NCI-H2107 (cell line): ENCODE measurements at places on chromosomes 4 and X.

DNA sequence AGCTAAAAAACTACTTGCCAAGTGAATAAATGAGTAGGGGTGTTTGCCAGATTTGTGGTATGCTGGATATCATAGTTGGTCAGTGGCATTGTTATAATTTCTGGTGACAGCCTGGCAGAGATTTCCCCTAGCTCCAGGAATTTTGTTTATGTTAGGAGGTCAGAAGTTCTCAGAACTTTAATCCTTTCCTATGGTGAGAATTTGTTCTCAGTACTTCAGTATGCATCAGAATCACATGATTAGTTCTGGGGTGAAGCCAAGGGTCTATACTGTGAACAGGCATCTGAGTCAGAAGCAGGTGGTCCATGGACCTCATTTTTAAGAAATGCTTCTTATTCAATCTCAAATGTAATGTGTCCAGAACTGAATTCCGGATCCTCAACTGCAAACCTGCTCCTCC, 10.5 kb downstream of the RASSF6 start:
- no peak for DNase-seq

DNA sequence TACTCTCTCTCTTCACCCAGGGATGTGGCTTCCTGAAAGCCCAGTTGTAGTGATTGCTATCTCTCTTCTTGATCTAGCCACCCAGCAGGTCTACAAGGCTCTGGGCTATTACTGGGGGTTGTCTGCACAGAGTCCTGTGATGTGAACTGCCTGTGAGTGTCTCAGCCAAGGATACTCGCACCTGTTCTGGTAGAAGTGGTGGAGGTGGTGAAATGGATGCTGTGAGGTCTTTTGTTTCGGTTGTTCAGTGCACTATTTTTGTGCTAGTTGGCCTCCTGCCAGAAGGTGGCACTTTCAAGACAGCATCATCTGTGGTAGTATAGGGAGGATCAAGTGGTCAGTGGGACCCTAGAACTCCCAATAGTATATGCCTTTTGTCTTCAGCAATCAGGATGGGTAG, 268.0 kb downstream of the GABRG1 start:
- DNase-seq = no peak

DNA sequence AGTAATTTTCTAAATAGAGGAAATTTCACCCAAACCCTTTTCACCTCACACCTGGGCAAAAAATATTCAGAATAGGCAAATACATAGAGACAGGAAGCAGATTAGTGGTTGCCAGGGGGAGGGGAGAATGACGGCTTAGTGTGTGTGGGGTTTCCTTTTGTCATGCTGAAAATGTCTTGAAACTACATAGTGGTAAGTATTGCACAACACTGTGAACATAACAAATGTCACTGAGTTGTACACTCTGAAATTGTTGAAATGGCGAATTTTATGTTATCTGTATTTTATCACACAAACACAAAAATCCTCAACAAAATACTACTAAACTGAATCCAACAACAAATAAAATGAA, 60.7 kb upstream of the PLAC1 start:
- no peak for DNase-seq

- no peak for DNase-seq
Observed at GRCh38 chr4:140799686-140800225, 43.6 kb upstream of the TBC1D9 start.

GRCh38 chr4:139785356-139785755, 119.7 kb downstream of the MGST2 start:
- DNase-seq = no peak

- DNase-seq = no peak
Observed at GRCh38 chr4:34139346-34139745, 2105.0 kb downstream of the ARAP2 start.

- DNase-seq = no peak
Observed at GRCh38 chr4:44651425-44651824, at the start of gene YIPF7. Gene YIPF7, minus strand, starts transcription at chr4:44651625. Its CDS starts 1,525 bp downstream, at chr4:44650100.

- DNase-seq = no peak
Observed at GRCh38 chr4:156798438-156798837, 173.2 kb downstream of the PDGFC start.

GRCh38 chrX:19670854-19671620, 155.7 kb upstream of the MAP3K15 start:
- DNase-seq = no peak

DNA sequence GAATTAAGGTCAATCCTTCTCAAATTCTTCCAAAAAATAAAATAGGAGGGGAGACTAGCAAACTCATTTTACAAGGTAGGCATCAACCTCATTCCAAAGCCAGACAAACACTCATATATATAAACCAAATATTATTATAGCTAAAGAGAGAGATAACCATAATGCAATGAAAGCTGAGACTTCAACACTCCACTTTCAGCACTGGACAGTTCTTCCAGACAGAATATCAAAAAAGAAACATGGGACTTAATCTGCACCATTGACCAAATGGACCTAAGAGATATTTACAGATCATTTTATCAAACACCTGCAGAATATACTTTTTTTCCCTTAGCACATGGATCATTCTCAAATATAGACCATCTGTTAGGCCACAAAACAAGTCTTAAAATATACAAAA, 15.5 kb upstream of the EDA2R start:
- no peak for DNase-seq

GRCh38 chr4:98749206-98749605, 90.8 kb upstream of the TSPAN5 start:
- no peak for DNase-seq

DNA sequence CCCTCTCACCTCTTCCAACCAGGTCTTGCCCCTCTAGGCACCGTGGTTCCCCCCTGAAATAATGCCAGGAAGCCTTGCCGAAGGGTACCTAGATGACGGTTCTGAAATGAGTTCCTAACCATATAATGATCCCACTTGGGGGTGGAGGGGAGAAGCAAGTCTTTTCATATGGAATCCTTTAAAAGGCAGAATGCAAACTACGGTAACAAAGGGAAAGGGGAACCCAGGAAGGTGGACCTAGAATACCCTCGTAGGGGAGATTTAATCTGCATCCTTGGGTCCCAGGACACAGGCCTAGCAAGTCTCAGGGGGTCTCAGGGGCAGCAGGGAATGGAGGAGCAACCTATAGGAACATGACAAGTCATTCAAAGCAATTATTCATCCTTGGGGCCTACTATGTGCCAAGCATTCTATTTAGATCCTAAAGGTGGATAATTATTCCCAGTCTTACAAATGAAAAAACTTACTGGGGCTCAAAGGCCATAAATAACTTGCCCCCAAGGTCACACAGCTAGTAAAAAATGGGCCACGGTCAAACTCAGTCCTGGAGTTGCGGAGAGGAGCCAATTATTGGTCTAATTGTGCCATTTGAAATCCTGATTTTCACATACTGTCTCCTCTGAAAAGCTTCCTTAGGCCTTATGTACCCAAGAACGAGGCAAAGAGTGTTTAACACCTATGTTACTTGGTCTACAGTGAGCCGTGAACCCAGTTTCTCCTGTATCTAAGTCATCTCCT, 8.8 kb downstream of the BCOR start:
- no peak for DNase-seq

DNA sequence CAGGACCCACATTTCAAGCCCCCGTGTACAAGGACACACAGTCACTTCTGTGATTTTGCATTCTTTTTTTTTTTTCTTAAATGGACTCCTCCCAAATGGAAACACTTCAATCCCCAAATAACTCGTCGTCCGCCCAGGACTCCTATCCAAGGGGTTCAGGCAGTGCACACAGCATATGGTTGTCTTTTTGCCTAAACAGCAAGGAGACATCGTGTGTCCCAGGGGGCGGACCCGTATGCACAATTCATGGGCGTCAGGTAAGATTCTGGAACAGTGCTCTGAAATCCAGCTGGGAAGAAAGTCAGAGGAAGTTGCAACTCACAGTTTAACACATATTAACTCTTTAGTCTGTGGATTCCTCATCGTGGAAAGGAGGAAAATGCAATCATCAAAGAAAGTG, 231.3 kb downstream of the SHOX start:
- DNase-seq = no peak

DNA sequence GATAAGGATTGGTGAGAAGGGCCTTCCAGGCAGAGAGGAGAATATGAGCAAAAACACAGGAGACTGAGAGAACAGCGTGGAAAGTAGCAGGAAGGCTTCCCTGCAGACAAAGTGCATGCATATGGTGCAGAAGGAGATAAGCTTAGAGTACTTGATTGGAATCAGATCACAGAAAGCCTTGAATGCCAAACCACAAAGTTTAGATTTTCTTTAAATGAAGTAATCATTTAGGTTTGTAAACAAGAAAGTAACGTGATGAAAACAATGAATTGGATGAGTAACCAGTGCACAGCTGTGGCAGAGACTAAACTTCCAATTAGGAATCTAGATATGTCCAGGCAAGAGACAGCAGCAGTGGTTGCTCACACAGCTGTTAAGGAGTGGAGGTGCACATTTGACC, 83.8 kb upstream of the C1QTNF7 start:
- DNase-seq = no peak

GRCh38 chr4:164779811-164780216, 25.9 kb downstream of the SMIM31 start:
- DNase-seq = no peak

GRCh38 chr4:1615786-1616556, 68.1 kb downstream of the FAM53A start:
- no peak for DNase-seq

GRCh38 chrX:73768886-73769285, 205.9 kb downstream of the CHIC1 start:
- DNase-seq = no peak

DNA sequence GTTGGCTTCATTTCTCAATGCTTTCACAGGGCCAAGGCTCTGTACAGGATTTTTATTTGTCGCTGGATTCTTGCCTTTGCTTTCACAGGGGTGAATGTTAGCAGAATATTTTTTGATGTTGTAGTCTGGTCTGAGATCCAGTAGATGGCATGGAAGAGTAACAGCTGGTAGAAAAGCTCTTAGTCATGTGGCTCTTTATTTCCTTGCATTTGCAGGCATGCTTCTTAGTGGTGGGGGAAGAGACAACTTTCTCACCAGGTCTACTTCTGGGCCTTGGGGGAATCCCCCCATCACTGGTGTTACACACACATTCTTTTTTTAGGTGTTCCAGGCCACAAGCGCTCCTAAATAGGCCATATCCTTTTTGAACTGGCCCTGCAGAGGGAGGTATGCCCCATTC, 58.2 kb upstream of the DKK2 start:
- no peak for DNase-seq

DNA sequence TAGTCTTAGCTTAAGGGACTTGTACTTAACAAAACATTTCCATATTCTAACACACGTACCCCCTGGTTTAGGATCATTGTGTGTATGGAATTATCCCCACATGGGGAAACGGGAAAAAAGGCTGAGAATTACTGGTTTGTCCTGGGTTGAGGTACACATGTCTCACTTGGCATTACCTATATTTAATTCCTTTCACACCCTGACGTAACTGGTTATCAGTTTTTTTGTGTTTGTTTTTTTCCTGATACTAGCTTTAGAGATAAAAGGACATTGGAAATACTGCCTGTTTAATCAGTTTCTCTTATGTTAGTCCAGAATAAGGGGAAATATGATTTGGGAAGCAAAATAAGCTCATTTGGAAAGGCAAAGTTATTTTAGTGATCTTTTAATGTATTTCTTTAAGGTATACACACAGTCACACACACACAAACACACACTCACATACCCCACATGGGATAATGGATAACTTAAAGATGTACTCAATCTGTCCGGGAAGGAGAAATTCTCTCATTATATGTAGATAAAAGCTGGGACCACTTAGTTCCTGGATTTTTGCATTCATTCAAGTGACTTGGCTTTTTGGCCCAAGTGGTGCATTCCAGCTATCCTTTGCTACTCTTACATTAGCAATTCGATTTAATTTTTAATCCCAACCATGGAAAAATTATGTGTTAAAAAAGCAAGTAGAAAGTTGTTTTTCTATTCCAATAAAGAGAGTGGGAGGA, 13.0 kb downstream of the SEPTIN11 start:
- DNase-seq = no peak

DNA sequence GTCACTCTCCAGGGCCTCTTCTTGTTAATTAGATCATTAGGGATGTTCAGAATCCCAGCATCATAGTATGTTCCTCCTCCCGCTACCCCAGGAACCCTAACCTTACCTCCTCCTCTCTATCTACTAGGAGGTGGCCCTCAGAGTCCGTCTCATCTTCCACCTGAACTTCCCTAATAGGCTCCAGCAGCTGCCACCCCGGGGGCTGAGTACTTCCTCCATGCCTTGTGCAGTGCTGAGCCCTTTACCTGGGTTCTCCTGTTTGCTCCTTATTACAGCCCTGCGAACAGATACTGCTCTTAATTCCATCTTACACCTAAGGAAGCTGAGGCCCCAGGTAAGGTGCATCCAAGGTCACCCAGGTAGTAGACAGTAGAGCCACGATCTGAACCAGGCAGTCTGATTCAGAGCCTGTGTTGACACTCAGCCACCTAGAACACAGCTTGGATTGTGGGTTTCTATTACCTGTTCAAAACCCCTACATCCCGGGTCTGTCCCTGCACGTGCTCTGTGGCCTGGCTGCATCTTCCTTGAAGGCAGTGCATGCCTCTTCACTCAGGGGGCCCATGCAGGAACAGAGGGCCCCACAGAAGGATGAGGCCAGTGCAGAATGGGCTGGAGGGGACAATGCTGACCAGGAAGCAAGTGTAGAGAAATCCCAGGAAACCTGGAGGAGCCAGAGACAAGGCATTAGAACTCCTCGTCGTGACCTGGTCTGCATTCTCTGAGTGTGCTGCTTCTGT, 51.4 kb upstream of the MSANTD1 start:
- no peak for DNase-seq

GRCh38 chr4:2761035-2761923, 5.1 kb upstream of the TNIP2 start:
- DNase-seq = no peak

DNA sequence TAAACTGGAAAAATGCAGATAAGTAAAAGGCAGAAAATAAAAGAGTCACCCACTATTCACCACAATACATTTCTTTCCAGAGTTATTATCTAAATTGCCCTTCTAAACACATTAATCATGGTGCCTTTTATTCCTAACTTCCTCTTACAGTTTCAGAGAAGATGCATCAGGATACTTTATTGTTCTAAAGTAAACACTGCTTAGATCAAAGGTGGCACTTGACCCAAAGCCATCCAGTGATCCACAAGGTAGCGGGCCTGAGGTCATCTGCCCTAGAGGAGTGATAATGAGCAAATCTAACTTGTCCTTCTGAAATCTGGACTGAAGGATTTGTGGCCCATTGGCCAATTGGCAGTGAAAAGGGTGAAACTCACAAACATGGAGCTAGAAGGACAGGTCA, 12.0 kb upstream of the TMEM154 start:
- no peak for DNase-seq

- DNase-seq = no peak
Observed at GRCh38 chr4:5750946-5751665, 40.1 kb downstream of the EVC start.

- no peak for DNase-seq
Observed at GRCh38 chr4:46387956-46388355, 2.0 kb downstream of the GABRA2 start.

- no peak for DNase-seq
Observed at GRCh38 chrX:19630776-19631707, 115.7 kb upstream of the MAP3K15 start.

DNA sequence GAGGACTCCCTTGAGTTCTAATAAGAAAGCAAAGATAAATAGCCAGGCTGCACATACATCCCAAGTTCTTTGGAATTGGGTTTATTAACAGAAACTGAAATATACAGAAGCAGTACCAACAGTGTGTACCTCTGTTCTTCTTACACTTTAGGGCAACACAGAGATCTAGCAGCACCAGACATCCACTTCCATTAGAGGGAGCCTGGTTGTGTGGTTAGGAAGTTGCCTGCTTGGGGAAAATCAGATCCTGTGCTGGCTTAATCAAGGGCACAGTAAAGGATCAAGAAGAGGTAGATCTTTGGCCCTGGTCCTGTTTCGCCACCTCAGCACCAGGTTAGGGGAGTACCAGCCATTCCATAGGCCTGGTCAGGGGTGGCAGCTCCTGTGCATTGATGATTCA, 231.1 kb upstream of the ARHGAP24 start:
- DNase-seq = no peak

- DNase-seq = no peak
Observed at GRCh38 chr4:74402692-74403456, 37.9 kb downstream of the EREG start.
